ENCODE measurements at places on chromosomes 7 and 10.

GRCh38 chr7:25386311-25386744 lies 158.0 kb upstream of the NPVF start:
- no peak for DNase-seq

DNA sequence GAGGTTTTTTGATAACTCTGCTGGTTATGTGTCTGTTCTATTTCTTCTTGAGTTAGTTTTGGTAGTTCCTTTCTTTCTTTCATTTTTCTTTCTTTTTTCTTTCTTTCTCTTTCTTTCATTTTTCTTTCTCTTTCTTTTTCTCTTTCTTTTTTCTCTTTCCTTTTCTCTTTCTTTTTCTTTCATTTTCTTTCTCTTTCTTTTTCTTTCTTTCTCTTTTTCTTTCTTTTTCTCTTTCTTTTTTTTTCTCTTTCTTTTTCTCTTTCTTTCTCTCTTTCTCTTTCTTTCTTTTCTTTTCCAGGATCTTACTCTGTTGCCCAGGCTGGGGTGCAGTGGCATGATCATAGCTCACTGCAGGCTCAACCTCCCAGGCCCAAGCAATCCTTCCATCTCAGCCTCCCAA lies 20.4 kb upstream of the RHBDD2 start:
- DNase-seq, result no peak

DNA sequence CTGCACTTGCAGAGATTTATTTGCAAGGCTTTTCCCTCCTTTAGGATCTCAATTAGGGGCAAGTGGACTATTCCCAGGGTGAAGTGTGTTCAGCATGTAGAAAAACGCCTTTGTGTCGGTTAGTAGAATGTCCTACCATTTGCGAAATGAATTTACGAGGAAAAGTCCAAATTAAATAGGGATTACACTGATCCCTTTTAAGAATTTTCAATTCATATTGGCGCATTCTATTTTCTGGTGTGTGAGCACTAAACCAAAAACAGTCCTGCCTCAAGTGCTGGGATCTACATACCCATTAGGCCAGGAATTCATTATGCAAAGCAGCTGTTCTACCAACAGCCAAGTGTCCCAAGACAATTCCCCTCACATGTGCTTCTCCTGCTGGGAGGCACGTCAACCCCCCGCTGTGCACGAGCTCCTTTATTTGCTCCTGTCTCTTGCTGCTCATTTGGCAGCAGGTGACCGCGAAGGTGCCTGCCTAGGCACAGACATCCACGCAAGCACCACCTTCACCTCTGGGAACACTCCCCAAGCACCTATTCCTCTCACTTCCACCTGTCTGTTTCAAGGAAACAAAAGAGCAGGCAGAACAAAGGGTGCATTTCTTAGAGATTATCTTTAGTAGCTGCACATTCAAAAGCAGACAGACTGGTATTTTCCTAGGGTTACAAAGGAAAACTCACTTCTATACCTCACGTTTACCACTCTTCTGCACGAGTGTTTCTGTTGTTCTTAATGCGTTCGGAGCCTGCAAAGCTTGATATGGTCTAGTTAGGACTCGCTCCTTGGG lies 134.6 kb upstream of the FGFR2 start:
- peak; percentile 77 for DNase-seq

GRCh38 chr7:91875851-91876250 lies 4.7 kb downstream of the MTERF1 start:
- DNase-seq, result no peak

- no peak for DNase-seq
These were observed 43.9 kb upstream of the ARHGAP12 start for GRCh38 chr10:31972519-31973041.

DNA sequence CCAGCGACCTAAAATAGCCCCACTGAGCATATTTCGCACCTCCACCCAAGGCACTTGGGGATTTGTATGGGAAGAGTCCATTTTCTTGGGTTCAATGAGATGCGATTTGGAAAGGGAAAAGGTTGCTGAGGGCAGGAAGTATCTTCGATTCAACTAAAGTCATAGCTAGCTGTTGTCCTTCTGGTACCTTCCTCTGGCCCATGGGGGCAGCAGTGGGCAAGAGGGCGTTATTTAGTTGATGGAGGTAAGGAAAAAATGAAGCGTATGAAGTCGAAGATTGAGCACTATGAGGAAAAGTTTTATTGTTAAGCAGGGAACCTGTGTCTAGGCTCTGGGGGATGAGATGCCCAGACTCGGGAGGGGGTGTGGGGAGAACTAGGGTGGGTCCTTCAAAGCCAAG lies 135.4 kb downstream of the EVX1 start:
- DNase-seq, result no peak

DNA sequence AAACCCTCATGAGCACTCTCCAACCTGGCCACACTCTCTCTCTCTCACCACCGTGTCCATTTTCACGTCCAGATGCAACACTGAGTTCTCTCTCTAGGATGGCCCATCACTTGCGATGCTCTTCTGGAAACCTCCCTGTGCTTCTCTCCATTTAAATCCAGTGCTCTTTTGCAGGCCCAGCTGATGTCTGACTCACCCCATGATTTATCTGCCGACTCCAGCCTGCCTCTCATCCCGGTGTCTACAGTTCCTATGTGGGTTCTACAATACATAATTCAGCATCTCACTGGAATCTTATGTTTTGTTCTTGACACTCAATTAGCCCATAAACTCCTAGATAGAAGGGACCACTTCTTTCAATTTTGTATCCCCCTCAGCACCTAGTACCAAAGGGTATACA lies 5.0 kb downstream of the TPK1 start:
- DNase-seq, result no peak

DNA sequence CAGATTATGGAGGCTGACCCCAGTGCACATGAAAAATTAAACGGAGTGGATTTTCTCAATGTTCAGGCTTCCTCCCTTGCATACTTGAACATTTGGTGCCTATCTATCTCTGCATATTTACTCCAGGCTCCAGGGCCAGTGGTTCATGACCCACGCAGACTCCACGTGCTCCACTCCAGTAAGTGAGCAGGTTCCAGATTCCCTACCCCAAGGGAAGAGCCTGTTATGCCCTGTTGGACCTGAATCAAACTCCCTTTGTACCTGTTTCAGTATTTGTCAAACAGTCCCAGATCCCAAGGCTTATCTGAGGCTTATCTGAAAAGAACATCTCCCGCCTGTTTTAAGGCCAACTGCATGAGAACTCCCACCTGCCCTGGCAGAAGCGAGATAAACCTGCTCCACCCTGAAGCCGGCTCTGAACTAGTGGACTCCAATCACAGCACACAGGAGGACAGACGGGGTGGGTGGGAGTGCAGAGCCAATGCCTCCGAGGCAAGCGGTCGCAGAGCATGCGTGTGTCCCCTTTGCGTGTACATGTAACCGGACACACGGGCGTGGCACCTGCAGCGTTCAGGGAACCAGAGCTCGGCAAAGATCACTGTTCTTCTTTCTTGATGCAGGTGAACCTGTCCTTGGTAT lies 2.3 kb upstream of the FUOM start:
- no peak for DNase-seq

GRCh38 chr10:132875435-132875834 lies 66.9 kb downstream of the CFAP46 start:
- no peak for DNase-seq

GRCh38 chr7:138460176-138460648 lies at the start of gene TRIM24:
Gene TRIM24, plus strand, starts transcription at chr7:138460259. Its CDS starts 290 bp downstream, at chr7:138460549.
- peak; percentile 97 for DNase-seq

DNA sequence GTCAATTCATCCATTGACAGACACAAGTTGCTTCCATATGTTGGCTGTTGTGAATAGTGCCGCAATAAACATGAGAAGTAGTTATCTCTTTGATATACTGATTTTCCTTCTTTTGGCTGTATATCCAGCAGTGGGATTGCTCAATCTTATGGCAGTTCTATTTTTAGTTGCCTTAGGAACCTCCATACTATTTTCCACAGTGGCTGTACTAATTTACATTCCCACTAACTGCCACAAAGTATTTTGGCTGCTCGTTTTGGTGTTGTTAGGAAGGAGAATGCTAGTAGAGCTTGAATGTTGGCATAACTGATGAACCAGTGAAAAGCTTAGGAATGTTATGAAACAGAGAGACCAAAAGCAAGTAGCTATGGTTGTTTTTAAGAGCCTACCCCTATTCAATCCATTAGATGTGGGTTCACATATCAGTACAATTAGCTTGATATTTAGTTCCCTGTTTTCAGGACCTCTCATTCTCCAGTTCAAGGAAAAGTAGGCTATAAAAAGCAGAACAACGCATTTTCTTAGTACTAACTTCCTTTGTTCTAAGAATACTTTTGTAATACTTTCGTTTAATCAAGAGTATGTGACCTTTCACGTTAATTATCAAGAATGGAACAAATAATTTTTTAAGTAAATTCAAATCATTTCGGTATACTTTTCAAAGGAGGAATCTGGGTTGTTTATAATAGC lies 100.3 kb downstream of the FAS start:
- DNase-seq, result no peak

- DNase-seq, result no peak
These were observed 2.4 kb upstream of the ARID5B start for GRCh38 chr10:61899069-61899531.

GRCh38 chr7:149081914-149082313 lies 8.6 kb downstream of the ZNF786 start:
- no peak for DNase-seq

DNA sequence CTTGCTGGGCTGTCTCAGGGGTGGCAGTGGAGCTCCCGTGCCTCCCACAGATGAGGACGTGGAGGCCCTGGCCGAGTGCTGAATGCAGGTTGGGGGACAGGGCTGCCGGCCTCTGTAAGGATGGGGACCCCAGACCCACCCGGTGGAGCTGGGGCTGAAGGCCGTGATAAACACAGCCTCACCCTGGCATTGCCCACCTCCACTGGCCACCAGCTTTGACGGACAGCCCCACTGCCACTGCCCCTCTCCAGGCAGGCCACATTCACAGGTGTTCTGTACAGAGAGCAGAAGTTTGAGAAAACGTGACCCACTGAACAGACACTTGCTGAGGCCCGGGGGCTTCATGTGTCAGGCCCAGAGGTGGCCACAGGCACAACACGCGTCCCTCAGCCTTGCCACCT lies 126.2 kb downstream of the LHPP start:
- DNase-seq, result no peak

GRCh38 chr7:17054836-17055235 lies 173.1 kb upstream of the AGR3 start:
- no peak for DNase-seq

DNA sequence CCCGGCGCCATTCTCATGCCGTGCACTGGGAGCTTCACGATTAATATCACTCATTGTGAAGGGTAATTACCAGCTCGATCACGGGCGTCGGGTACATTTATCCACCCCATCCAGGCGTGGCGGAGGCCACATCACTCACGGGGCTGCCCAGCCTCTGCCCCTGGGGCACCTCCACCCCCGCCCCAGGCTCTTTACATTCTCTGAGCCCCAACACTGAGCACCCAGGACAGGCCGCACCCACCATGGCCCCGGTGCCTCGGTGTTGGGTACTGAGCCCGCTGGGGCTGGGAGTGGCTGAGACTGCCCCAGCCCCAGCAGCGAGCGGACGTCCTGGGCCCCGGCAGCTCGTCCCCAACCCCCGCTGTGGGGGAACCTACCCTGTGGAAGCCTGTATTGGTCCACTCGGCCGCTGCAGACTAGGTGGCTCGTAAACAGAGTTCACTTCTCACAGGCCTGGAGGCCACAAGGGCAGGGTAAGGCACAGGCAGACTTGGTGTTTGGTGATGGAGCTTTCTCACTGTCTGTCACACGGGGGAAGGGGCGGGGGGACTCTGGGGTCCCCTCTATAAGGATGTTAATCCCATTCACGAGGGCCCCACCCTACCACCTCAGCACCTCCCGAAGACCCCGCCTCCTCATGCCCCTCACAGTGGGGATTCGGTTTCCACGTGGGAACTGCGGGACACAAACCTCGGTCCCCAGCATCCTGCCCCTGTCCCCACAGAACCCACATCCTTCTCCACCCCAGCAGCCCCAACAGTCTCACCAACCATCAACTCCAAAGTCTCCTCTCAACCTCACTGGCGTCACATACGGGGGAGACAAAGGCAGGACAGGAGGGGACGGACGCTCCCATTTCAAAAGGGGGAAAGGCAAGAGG lies 184.1 kb downstream of the ELFN1 start:
- DNase-seq, result no peak

- no peak for DNase-seq
These were observed 5.7 kb upstream of the TNRC18 start for GRCh38 chr7:5429253-5429856.

GRCh38 chr7:84389242-84389641 lies 194.7 kb upstream of the SEMA3A start:
- DNase-seq, result no peak

DNA sequence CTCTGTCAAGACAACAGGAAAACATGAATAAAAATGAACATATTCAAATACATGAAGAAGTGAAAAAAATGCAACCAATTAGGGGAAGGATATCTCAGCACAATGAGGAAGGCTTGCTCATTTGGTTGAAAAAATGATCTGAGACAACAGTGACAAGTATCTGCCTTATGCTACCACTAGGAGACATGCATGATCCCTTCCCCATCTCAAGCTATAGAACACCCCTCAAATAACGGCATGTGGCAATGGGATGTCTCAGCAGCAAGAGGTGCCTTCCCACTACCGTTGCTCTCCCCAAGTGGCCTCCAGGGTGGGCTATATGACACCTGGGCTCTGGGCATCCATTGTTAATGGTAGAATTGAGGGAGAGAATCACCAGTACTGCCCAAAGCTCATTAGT lies 98.1 kb upstream of the RSU1 start:
- DNase-seq, result no peak

DNA sequence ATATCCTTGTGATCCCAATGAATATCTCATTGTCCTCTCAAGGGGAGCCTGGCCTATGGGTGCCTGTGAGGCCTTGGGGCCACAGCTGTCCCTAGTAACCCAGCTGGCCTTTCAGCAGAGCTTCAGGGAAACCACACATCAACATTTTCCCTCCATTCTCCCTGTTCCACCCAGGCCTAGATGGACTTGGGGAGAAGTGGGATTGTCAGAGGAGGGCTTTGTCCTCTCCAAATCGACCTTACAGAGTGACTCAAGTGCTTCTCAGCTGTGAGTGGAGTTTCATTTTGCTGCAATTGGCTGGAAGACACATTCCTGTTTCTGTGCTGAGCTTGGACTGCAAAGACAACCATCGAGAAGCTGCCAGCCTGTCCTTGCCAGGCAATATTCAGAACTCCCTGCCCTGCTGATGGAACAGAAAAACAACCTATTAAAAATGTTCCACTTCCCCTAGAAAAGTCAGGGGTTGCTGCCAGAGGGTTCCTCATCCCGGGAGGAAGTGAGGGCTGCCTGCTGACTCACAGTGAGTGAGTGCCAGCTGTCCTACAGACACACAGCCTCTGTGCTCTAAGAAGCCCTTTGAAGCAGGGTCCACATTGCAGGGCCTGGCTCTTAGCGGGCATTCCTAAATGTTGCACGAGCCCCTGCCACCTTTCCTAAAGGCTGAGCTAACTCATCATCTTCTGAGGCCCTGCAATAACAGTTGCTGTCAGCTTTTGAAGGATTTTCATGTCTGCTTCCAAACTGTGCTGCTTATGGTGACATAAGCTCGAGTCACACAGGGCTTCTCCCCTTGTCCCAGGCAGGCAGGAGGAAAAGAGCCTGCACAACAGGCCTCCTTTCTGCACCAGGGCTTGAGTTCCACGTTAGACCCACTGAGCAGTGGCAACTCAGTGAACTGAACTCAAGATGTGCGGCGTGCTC lies 20.5 kb downstream of the STRA8 start:
- no peak for DNase-seq
